H54 (cell line): ENCODE measurements at places on chromosomes 3 and 15.

GRCh38 chr3:125175295-125176078, 37.1 kb downstream of the SLC12A8 start:
- no peak for DNase-seq

DNA sequence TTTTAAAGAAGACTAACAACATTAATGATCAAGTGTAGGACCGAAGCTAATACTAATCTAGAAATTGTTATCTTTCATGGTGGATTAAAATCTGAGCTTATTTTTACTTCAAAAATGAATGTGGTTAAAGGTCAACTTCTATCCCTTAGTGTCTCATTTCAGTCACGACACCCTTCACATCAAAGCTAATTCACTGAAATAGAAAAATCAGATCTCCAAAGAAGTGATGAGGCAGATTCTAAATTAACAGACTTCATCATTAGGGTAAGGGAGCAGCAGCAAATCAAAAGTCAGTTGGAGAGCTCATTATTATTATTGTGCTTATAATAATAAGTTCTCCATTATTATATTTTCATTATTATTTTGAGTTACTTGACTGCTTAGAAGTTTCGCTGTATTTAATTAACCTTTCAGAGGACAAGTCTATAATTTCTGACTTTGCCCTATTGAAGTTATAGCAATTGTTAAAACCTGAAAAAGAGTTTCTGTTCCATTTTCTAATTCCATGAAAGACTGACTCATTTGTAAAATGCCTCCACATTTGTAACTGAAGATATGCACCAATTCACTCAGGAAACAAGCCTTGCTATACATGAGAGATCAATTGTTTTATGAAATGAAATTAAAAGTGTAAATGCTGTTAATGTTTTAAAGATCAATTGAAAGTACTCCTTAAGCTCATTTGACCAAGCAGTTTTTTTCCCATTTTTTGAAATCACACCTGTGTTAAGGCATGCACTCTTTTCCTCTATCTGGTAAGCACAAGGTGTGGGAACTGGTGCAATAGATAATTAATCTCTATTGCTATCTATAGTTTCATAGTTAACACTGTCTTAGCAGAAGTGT, 23.1 kb upstream of the CMC1 start:
- DNase-seq: no peak

GRCh38 chr3:184914628-184915027, 102.7 kb downstream of the VPS8 start:
- no peak for DNase-seq

DNA sequence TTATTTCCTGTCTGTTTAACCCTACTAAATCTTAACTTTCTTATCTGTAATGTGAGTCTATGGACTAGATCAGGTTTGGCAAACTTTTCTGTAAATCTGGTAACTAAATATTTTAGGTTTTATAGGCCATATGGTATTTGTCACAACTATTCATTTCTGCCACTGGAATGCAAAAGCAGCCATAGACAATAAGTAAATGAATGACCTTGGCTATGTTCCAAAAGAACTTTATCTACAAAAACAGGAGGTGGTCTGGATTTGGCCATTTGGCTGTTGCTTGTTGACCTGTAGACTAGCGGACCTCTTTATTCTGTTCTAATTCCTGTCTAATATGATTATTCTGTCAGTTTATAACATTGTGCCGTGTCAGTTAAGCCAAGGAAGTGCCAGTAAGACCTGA, 314.2 kb downstream of the LPP start:
- DNase-seq: no peak

- no peak for DNase-seq
Observed at GRCh38 chr15:92161039-92161670, 232.5 kb upstream of the ST8SIA2 start.

GRCh38 chr3:18086078-18086477, 339.1 kb downstream of the SATB1 start:
- no peak for DNase-seq
